Activated B cell treated with CpG ODN at 0.5 μM for 24 hours (primary cell): ENCODE measurements at places on chromosomes 2 and 18. TPM values are rescaled to one million over a fixed set of nuclear protein-coding genes. Genes with fewer than 3 reads are reported as not detected.

The ARHGAP15 gene
- 101 and 112 TPM in 2 replicates for total RNA-seq

The ZNF236 gene
- 27.4 and 28.2 TPM in 2 replicates for total RNA-seq

The B3GNT7 gene
- 23.7 and 24.4 TPM in 2 replicates for total RNA-seq

DNA sequence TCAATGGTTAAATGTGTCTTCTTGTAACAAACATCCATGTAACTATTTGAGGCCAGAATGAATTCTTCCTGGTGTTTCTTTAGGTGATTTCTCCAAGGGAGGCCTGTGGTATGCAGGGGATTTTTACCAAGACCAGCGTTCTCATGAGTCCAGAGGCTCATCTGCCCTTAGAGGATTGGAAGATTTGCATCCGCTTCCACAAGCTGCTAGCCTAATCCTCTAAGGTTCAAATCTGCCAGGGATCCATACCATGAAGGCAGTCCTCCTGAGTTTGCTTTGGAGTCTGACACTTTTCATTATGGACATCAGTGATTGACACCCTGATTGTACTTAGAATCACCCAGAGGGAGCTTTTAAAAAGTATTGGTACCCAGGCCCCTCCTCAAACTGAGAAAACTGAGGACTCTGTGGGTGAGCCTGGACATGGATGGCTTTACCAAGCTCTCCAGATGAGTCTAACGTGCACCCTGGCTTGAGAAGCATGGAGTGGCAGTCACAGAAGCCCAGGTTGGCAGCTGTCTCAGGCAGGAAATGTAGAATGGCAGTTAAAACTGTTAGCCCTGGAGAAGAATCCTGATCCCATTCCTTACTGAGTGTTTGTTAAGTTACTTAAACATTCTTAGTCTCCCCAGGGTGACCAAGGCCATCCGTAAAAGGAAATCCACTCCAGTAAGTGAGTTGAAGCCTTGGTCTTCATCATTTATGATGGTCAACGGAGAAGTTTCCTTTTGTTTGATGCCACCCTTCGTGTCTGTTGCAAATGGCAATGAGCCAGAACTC is 95.3 kb upstream of the RMDN2 start:
- no peak for DNase-seq

GRCh38 chr2:118089139-118089800 is 999 bp downstream of the INSIG2 start:
- DNase-seq: no peak
